ENCODE measurements at places on chromosomes 12 and 14.

GRCh38 chr12:21631367-21631766, 26.3 kb downstream of the LDHB start:
- DNase-seq, result no peak

DNA sequence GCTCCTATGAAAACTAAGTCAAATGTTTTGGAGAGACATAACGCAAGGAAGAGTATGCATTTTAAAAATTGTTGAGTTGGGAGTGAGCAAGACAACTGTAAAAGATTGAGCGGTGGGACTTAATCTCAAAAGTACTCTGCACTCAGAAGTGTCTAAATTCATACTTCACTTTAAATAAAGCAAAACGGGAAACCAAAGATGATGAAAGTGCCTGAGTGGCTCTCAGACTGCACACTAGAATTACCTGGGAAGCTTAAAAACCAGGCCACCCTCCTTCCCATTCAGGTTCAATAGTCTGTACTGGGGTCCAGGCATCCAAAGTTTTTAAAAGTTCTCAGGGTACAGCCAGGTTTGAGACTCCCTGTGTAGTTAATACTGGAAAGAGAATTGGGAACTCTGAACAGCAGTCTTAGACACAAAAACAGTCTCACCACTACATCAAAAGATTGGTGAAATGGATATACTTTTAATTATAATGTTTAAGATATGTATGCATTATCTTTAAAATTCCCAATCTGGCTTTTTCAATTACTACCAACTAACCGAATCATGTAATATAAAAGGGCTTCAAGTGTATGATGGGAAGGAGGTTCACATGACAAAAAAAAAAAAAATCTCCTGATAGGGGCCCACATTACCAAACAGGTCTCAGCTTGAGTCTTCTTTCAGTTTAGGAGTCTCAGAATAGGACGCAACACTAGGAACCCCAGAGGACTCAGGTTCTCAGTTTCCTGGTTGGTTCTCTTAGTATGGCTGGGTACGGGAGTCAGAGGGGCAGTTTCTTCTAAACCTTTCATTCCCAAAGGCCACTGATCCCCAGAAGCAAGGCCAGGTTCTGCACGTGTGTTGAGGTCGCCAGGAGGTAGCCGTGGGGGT, 1.0 kb downstream of the HOMEZ start:
- DNase-seq, result no peak

DNA sequence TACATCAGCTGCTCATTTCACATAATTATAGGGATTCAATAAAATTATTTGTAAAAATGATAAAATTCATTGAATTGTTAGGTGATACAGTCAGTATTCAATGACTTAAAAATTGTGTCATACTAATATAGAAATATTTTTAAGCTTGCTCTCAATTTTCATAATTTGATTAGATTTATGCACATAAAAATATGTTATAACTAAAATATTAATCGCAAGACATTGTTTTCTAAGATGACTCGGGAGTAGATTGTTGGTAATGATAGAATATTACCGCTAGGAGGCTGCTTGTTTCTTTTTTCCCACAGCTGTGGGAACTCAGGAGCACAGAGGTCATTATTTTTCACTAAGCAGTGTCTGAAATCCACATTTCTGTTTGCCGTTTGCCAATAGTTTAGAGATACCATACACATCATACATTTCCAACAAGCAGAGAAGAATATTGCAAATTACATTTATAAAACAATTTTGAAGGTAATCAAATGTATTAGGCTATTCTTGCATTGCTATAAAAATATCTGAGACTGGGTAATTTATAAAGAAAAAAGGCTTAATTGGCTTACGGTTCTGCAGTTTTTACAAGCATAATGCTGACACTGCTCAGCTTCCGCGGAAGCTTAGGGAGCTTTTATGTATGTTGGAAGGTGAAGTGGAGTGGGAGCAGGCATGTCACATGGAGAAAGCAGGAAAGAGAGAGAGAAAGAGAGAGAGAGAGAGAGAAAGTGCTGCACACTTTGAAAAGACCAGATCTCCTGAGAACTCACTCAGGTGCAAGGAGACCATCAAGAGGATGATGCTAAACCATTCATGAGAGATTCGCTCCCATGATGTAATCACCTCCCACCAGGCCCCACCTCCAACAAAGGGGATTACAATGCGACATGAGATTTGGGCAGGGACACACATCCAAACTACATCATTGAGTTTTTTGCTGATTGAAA, 9.2 kb downstream of the CD69 start:
- no peak for DNase-seq

DNA sequence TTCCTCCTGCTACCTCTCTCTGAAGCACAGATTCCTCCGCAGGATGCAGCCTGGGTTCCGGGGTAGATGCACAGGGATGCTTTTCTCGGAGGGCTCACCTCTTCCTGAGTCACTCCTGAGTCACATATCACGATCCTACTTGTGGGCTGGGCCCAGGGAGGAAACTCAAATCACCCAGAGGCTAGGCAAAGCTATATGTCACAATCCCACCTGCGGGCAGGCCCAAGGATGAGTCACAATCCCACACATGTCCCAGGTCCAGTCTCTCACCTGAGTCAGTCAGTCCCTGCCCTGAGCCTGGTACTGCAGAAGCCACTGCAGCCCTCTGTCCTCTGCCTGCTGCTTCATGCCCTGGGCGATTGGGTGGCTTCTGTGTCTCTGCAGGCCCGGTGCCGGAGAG, 149.0 kb upstream of the GSC start:
- DNase-seq, result no peak

DNA sequence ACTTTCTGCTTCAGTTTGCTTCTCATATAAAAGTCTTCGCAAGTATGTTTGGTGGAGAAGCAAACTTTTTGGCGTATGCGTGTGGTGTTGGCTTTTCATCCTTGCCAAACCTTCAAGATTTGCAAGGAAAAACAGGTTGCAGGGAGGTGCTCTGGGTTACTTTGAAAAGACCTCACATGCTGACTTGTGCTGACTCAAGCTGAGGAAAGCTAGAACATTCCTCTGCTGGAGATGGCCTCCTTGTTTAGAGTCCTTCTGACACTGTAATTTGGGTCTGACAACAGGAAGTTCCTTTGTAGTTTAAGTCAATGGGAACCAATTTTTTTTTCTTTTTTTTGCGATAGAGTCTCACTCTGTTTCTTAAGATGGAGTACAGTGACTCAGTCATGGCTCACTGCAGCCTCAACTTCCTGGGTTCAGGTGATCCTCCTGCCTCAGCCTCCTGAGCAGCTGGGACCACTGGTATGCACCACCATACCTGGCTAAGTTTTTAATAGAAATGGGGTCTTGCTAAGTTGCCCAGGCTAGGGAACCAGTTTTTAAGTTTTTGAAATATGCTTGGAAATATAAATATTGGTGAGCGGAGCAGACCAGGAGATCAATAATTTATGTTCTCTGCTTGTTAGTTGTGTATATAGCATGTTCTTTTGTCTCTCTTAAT, 2.6 kb upstream of the ACACB start:
- no peak for DNase-seq

Measured in femur (tissue), 1 donor.